ENCODE measurements at places on chromosomes 5 and 9. TPM values are rescaled to one million over a fixed set of nuclear protein-coding genes. Genes with fewer than 3 reads are reported as not detected.

The IFNA13 gene
- not detected for total RNA-seq

The SHOC1 gene
- not detected for total RNA-seq

The HTR1A gene
- not detected for total RNA-seq

The SLC34A1 gene
- total RNA-seq = not detected

The GDF9 gene
- total RNA-seq = 0.09 TPM

The PNPLA7 gene
- total RNA-seq = 0.61 TPM

The GKAP1 gene
- 5.4 TPM for total RNA-seq

The SLC34A3 gene
- 0.07 TPM for total RNA-seq

The GRM6 gene
- total RNA-seq = not detected

The TAS2R1 gene
- not detected for total RNA-seq

The CNTNAP3 gene
- total RNA-seq = 11.2 TPM

The FOXD4L5 gene
- total RNA-seq = not detected

The IL7R gene
- total RNA-seq = 0.46 TPM

The ROR2 gene
- total RNA-seq = 0.67 TPM

The TMEM252 gene
- total RNA-seq = not detected

The AMBP gene
- 7.7 TPM for total RNA-seq

The NANS gene
- total RNA-seq = 75.7 TPM

The CHD1 gene
- 30.1 TPM for total RNA-seq

The EQTN gene
- total RNA-seq = not detected

The ENTREP1 gene
- 0.71 TPM for total RNA-seq

The SLC25A2 gene
- not detected for total RNA-seq

The TMEM215 gene
- not detected for total RNA-seq

The FOXD4L6 gene
- not detected for total RNA-seq

The NR2F1-AS1 gene
- total RNA-seq = 4.0 TPM

The MCC gene
- total RNA-seq = 0.22 TPM
